ENCODE measurements at places on chromosomes 5 and 9.

DNA sequence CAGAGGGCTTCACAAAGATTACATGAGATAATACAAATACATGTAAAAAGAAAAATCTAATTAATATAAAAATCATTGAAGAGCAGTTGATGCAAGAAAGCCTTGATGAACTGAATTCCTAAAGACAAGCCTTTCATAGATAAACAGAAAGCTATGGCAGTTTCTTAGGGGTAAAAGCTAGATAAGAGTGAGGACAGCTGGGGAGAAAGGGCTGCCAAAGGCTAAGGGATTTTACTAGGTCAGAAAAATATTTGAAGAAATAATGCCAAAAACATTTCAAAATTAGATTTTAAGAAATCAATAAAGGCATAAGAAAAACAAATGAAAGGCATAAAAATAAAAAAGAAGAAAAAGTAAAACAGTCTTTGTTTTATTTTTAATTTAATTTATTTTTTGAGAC is 107.9 kb upstream of the ZNF366 start:
- DNase-seq: no peak

- no peak for DNase-seq
Measured at GRCh38 chr5:40572937-40573336, 106.8 kb upstream of the PTGER4 start.

- DNase-seq: no peak
Measured at GRCh38 chr5:161077936-161078545, 226.0 kb upstream of the ATP10B start.

DNA sequence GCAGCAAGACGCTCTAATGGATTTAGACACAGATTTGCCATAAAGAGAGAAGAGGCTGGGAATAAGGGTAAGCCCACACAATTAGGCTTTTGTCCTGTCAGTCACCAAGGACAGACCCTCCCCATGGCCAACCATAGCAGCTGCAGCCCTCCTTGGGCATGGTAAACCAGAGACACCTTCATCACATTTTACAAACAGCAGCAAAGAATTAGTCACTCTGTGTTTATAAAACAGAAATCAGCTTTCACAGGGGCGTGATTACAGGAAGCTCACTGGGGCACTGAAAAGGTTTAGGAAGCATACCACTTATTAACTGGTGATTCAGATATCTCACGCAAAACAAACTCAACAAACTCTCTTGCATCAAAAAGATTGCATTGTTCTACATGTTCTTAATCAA is 37.3 kb upstream of the ZNF622 start:
- no peak for DNase-seq

DNA sequence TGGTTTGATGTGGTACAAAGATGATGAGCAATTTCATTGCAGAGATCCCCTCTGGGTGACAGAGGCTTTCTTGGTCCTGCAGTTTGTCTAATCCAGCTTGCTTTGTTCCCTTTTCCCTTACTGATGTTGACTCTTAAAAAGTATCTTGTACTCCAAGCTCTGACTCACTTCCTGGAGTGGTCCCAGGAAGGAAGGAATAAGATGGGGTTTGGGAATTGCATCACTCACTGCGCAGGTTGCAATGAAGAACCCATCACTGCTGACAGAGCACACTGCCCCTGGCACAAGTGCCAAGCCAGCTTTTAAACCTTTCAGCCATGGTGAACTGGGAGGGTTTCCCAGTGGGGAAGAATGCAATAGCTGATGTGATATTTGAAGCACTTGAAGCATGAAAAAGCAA is 662.2 kb upstream of the CTNND2 start:
- no peak for DNase-seq

GRCh38 chr5:16271851-16272250 is 92.3 kb upstream of the MARCHF11 start:
- no peak for DNase-seq

DNA sequence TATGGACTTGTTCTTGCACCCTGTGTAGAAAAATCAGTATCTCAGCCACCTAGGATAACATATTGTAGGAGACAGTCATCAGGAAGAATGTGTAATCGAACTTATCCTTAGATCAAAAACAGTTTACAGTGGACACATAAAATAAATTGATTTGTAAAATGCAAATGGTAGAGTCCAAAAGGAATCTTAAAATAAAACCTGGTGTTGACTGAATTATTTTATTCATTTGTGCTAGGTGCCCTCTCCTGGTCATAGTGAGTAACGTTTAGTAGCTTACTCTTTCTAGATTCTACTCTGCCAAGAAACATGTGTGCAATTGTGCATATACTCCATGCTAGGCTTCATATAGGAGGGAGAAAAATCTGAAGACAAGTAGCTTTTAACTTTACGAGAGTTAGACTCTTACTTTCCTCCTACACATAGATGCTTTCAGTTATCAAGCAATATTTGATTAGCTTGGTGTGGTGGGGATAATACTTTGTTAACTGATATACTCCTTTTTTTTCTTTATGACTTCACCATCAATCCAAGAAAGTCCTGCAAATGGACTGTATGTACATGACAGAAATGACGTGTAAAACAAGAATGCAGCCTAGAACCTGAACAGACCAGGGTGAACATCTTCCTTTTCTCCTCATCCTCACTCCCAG is 23.7 kb upstream of the LOX start:
- DNase-seq: no peak

DNA sequence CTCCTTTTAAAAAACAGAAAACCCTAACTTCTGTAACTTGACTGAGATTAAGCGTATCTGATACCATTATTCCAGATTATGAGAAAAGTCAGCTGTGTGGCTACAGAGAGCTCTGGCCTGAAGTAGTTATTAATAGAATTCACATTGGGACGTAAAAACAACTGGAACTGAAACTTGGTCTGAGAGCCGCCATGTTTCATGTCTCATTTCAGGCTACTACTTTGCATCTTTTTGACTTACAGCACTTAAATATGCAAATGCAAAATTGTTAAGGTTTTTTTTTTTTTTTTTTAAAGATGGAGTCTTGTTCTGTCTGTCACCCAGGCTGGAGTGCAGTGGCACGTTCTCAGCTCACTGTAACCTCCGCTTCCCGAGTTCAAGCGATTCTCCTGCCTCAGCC is 25.2 kb downstream of the MAP3K1 start:
- DNase-seq: no peak

DNA sequence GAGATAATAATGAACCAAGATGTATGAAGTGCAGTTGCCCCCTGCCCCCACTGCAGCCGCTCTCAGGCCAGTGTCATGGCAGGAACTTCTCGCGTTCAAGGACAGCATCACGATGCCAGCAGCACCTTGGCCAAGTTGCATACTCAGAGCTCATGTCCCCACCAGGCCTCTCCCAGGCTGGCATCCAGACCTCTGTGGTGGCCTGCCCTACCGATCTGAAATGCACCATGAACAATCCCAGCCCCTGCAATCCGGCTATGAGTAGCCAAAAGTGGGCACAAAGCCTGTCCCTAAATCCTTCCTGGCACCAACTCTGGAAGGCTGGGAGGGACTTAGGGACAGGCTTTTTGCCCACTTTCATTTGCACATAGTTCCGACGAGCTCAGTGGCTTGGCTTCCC is 140.9 kb downstream of the PAX5 start:
- no peak for DNase-seq

DNA sequence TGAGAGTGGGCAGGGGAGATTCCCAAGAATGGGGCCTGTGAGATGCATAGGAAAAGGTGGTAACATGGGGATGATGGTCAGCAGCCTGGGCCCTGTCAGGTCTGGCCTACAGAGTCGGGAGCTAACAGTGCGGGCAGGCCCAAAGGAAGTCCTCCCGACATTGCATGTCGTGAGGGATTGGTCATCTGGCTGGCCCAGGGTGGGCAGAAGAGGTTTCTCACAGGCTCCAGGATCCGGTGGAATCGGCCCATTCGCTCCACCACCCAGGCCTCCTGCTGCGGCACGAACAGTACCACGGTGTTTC is 514 bp downstream of the STOML2 start:
- no peak for DNase-seq

DNA sequence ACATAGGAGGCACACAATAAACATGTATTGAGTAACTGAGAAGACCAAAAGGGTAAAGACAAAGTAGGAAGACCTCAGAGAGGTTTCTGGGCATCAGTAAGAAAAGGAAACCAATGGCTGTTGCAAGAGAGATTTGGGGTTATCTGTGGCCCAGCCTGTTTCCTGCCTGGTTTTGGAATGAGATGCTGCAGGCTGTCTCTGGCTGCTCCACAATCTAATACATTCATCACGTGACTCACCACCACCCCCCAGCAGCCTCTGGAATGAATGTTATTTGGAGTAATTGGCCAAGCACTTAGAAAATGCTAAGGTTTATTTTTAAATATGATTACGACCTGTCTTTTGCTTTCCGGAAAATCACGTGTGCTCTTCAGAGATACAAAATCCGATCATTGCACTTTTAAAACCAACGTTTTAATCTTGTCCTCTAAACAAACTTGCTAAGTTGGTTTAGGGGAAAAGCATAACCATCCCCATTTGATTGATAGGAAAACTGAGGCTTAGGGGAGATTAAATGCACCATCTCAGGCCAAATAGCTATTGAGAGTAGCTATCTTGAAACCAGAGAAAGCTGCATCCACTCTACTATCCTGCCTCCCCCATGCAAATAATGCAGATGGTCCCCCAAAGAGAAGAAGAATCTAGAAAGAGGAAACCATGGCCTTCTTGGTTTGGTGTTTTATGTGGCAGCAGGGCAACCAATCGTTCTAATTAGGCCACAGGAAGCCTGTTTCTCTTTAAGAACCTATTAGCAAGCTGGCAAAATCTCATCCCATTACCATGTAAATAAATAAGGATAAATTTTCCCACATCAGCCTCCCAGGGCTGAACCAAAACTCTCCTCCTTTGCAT is 151.8 kb upstream of the ADRA1B start:
- no peak for DNase-seq

- no peak for DNase-seq
Measured at GRCh38 chr9:110579034-110579861, at the start of gene SVEP1. TSS of gene SVEP1 (minus strand) at chr9:110579741. CDS start at chr9:110579543, 198 bp downstream.

DNA sequence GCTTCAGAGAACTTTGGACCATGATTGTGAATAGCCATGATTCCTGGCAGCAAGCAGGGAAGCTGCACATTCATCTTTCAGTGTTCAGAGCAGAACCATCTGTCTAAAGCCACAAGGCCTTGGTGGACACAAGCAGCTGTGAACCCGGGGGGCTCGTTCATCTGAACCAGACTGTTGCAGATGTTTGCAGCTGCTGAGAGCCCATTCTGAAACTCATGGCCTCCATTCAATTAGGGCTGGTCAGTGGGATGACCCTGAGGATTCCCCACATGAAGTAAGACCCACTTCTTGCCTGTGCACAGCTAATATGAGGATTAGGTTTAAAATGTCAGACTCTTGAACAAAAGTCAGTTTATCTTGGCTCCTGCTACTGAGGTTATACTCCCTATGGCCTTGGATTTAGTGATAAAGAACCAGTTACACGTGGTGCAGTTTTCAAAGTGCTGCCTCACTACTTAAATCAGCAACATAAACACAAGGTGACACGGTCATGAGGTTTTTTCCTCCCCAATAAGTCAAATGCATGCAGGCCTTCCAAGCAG is 109.8 kb upstream of the IFNK start:
- DNase-seq: no peak

DNA sequence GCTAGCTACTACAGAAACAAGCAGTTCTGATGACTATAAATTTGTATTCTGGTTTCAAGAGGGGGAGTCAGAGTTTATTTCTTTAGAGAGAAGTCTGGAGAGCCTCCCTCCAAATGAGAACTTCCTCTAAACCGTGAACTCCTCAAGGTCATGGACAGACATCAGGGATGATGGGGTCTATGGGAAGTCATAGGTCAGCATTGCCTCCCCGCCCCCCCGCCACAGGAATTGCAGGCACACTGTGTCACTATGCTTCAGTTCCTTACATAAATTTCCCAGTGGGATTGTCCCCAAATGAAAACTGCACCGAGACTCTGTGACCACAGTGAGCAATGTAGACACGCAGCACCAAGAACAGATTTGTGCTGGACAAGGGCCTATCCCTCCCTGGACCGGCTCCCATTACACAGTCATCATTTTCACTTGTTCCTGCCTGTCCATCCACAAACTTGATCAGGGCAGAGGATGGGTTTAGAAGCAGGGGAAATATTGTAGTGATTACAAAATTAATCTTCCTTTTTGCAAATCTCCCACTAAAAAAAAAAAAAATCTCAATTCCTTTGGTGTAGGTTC is 300.3 kb downstream of the EFNA5 start:
- DNase-seq: no peak

GRCh38 chr9:133429641-133430161 is 7.5 kb downstream of the ADAMTS13 start:
- DNase-seq: no peak
